Activated CD4-positive, alpha-beta T cell treated with anti-CD3 and anti-CD28 coated beads for 4 hours (primary cell): ENCODE measurements at places on chromosomes 11 and 22.

DNA sequence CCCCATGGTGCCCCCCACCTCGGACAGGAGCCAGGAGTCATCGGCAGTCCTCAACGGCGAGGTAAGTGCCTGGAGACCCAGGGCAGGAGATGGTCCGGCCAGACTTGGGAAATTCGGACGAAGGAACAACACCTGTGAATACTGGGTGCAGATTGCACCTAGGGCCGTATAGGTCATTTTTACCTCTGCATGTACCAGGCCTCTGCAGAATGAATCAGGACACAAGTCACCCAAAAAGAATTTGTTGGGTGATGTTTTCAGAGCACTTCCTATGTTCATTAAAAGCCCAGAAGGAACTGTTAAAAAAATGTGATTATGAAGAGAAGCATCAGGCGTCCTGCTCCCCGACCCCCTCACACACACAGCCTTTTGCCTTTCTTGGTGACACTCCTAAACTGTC is 93.9 kb downstream of the C11orf91 start:
- no peak for DNase-seq

- DNase-seq, result no peak
Observed at GRCh38 chr11:114291842-114292680, 4.1 kb upstream of the NNMT start.

- DNase-seq, result no peak
Observed at GRCh38 chr11:26062660-26063059, 269.3 kb upstream of the ANO3 start.

DNA sequence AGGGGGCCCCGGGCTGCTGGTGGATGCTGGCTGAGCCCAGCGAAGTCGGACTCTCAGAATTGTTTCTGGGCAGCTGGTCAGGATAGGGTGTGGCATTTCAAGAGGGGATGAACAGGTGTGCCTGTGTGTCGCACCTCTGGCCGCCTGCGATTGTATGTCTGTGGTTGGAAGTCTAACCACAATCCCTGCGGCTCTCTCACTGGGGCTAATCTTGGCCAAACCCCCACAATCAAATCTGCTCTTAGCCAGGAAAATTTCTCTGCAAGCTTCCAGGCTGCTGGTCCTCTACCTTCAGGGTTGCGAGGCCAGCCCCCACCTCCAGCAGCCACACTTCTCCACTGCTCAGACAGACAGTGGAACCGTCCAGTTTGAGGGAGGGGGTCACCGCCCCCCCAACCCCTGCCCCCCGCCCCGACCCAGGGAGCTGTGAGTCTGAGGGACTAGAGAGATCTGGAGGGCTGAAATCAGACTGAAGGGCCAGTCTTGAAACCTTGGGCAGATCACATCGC is 953 bp downstream of the ATG16L2 start:
- DNase-seq, result no peak

- no peak for DNase-seq
Observed at GRCh38 chr22:30804626-30805025, 110.0 kb downstream of the OSBP2 start.

DNA sequence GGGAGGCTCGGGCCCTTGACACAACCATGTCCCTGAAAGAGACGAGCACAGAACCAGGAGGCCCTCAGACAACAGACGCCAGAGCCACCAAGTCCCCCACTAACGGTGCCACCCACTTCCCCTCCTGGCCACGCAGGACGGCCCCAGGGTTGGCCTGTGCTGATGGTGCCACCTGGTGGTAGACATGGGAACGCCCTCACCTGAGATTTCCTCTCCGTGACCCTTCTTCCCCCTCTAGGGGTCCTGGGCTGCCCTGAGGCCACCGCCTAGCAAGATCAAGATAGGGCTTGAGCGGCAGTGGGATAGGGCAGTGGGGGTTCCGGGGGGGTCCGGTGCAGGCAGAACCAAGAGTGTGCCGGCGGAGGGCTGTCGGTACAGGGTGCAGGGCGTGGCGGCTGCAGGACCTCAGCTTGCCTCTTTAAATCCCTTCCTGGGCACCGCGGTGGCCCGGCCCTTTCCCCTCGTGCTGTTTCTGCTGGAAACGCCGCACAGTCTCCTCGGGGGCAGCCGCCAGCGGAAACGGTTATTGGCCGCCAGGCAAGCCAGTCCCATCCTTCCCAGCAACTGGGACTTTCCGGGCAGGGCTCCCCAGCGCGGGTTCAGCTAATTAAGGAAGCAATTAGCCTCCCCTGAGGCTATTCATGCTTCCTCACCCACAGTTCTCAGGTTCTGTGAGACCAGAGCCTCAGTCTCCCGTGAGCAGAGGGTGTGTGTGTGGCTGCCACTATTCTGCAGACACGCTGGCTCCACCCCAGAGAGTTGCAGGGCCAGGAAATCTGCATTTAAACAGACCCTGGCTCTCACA is 5.5 kb upstream of the NFAM1 start:
- DNase-seq, result peak; percentile 90

DNA sequence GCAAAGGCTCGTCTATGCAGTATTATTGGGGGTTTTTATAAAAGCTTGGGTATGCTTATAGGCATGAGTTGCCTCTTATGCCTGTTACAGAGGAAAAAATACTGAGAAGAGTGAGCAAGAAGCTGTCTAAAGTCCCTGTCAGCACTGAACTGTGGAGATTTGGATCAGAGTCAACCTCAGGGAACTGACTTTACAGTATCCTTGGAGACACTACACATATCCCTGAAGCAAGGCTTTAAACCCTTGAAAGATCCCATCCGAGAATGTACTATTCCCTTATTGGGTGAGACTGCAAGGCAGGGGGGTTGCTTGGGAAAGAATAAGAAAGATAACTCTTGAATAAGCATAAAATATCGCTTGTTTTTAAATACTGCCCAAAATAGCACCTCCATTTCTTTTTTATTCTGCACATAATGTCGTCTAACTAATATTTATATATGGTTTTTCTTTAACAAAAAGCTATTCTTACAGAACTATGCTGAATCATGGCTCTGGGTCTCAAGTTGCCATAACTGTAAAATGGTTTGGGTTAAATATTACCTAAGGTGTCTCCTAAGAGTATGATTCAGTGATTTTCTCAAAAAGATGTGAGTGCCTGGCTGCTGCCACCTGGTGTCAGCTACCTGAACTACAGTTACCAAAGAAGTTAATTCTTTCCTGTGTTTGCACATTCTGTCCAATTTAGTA is 1062.8 kb downstream of the DLG2 start:
- DNase-seq, result peak; percentile 6

DNA sequence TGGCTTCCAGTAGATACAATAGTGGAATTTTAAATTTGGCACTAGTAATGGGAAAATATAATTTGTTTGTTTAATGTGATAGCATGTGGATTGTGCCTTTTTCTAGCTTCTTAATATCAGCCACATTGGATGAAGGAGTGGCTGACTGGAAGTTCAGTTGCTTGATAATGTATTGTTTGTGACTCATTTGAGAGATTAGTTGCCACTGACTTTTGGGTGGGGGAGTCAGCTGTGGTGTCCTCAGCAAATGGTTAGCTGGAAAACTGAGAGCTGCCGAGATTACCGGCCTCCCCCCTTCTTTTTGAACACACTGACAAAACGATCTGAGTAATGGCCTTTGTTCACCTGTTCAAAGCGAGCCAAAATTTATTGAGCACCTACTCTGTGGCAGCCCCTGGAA is 5.5 kb downstream of the JAM3 start:
- no peak for DNase-seq

DNA sequence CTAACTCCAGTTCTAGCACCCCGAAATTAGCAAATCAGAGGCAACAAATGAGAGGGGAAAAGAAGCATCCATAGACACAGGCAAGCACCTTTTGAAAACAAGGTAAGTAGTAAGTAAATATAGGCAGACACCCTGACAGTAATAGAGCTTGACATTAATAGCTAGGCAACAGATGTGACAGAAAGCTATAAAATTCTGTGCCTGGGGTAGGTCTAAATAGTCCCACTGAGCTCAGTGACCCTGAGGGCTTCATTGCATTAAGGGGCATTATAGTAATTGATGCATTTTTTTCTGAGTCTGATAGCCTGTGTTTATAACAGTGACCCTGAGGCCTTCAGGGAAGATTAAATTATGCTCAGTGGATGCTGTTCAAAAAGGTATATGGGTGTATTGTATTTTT is 197.1 kb downstream of the HIPK3 start:
- no peak for DNase-seq

- peak; percentile 71 for DNase-seq
Observed at GRCh38 chr11:62556108-62556874, 9.7 kb upstream of the AHNAK start.

- DNase-seq, result no peak
Observed at GRCh38 chr22:41982865-41983264, 13.6 kb downstream of the SEPTIN3 start.

GRCh38 chr11:103031834-103032233 is 60.1 kb downstream of the DCUN1D5 start:
- no peak for DNase-seq
